ENCODE measurements at places on chromosomes 6 and 20. TPM values are rescaled to one million over a fixed set of nuclear protein-coding genes. Genes with fewer than 3 reads are reported as not detected.

The SLC22A2 gene
- total RNA-seq: 0.19 TPM

The ALDH8A1 gene
- total RNA-seq: 0.21 TPM

GRCh38 chr6:83221276-83221675, 28.1 kb downstream of the RWDD2A start:
- peak; percentile 42 for DNase-seq

DNA sequence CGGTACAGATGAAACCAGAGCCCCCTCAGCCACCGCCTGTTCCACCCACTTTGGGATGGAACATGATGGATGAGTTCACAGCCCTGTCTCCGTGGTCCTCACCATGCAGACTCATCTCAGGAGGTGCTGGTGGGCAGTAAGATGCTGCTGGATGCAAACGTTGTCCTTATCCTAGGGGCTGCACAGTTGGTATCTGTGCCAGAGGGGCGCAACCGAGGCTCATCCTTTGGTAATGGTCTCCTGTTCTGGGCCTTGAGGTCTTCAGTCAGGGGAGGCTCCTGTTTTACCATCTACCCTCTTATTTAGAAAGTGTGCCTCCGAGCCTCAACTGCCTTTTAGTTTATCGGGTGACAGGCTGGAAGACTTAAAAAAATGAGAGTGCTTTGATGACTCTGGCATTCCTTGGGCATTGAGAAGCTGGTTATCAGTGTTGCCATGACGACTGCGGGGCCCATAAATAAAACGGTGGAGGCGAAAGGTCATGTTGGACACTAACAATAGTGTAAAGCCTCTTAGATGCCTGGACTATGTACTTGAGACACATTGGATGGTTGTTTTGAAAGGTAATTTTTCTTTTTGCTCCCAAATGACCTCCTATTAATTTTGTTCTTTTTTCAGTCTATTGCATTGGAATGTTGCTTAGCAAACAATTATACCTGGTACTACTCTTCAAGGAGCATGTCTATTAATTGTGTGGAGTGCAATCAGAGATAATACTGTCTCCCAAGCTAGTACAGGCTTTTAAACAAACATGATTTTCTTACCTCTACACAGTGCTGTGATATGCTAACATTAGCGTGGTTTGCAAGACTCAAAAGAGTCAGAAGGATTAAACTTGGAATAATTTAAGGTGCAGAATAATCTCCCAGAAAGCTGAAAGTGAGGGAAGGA, 74.2 kb upstream of the DSP start:
- peak; percentile 87 for DNase-seq

- no peak for DNase-seq
Observed at GRCh38 chr20:45301824-45302271, 4.8 kb upstream of the RBPJL start.

DNA sequence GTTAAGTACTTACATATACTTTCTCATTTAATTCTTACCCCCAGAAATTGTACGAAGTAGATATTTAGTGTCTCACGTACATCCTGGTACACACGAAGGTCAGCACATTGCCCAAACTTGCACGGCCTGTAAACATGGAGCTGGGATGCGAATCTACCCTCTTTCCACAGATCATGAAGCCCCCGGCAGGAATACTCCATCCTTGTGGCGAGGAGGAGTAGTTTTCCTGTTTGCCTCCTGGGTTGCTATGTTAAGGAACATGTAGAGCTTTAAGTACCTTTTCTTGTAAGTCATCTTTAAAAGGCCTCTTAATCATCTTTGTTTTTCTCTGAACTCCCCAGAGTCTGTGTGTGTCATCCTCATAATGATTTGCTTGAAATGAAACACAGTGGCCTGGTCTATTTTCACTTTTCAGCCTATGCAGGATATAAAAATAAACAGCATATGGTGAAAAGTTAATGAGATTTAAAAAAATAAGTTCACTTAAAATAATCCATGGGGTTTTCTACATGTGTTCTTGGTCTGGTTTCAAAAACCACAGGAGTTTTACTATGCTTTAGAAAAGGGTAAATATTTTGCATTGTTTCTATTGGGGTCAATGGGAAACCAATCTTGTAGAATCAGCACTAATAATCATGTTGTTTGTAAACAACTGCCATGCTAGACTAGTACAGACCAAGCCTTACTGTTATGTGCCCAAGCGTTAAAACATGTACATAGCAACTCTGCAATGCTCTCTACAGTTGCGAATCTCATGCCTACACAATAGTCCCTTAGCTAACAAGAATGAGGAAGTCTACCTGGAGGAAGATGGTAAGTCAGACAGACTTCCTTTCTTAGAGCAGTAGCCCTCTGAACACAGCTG, 9.3 kb upstream of the ARID1B start:
- DNase-seq: no peak

DNA sequence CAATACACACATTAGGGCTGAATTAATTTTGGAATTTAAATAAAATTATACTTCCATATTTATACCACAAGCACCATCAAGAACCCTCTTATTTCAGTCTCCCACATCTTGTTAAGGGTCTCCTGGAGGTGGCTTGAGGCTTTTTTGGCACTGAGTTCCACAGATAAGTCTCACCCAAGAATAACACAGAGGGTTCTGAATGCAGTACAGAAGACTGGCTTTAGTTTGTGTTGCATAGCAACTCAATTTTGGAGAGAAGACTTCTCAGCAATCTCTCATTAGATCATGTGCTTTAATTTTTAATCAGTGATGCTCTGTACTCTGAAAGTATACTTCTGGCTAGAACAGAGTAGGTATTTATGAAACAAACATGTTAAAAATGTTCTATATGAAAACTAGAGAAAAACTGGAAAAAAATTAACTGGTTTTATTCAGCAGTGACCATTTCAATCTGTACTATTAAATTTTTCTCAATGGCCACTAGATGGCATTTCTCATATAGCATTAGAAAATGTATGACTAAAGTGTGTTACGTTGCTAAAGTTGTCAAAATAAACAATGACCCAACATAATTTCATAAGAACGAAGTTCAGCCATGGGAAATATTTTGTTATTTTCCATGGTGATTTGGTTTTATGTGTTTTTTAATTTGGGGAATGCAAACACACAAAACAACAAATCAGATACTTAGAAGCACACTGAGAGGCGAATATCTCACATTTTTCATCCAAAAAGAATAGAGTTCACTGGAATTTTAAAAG, 32.7 kb upstream of the MAP7 start:
- no peak for DNase-seq

DNA sequence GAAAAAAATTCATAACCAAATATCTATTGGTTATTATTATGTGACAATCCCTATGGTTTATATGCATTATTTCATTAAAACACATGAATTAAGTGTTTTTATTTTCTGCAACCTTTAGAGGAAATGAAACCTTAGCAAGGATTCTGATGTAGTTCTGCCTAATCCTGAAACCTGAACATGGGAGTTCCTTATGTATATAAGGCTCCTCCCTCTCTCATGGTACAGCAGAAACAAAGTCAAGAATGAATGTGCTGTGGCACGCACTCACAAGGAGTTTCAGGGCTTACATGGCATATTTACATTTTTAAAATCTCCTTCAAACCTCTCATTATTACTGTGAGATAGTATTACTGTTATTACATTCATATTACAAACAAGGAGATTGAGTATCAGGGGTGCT, 426.4 kb upstream of the CITED2 start:
- no peak for DNase-seq

- no peak for DNase-seq
Observed at GRCh38 chr20:20608041-20608440, 104.4 kb downstream of the RALGAPA2 start.

- DNase-seq: no peak
Observed at GRCh38 chr6:12047304-12047703, 35.2 kb downstream of the HIVEP1 start.
